Progenitor cell of endocrine pancreas (in vitro differentiated cells): ENCODE measurements at places on chromosomes 5 and 9. TPM values are rescaled to one million over a fixed set of nuclear protein-coding genes. Genes with fewer than 3 reads are reported as not detected.

- H3K36me3 ChIP-seq: no peaks in the 10 kb centered on the region
- peaks cover 72% of the 10 kb centered on the region for H3K27me3 ChIP-seq
- H3K27ac ChIP-seq: peak overlapping the region; percentile 80
- H3K4me3 ChIP-seq: peak overlapping the region; percentile 64
Measured at GRCh38 chr5:139745800-139746690, 49.6 kb upstream of the PSD2 start.

GRCh38 chr9:129436751-129437625 lies 183.9 kb downstream of the C9orf50 start:
- H3K27me3 ChIP-seq: peaks cover 57% of the 10 kb centered on the region
- H3K4me1 ChIP-seq: peaks cover 16% of the 10 kb centered on the region
- H3K27ac ChIP-seq: peak overlapping the region; percentile 69
- no peak for DNase-seq

- H3K4me1 ChIP-seq: peaks cover 8% of the 10 kb centered on the region
- DNase-seq: no peak
- H3K27me3 ChIP-seq: peaks cover 12% of the 10 kb centered on the region
- H3K27ac ChIP-seq: no peak overlapping the region
Measured at GRCh38 chr5:35194635-35195471, 35.4 kb downstream of the PRLR start.

GRCh38 chr5:72172786-72173185 lies 65.5 kb downstream of the MAP1B start:
- H3K4me3 ChIP-seq: no peak overlapping the region
- H3K27ac ChIP-seq: peak overlapping the region; percentile 8
- peaks cover 35% of the 10 kb centered on the region for H3K27me3 ChIP-seq
- H3K36me3 ChIP-seq: peaks cover 1% of the 10 kb centered on the region
- DNase-seq: no peak

- no peak for DNase-seq
- peaks cover 50% of the 10 kb centered on the region for H3K27me3 ChIP-seq
- H3K4me1 ChIP-seq: peaks cover 3% of the 10 kb centered on the region
- no peak overlapping the region for H3K4me3 ChIP-seq
Measured at GRCh38 chr5:145903113-145903512, 30.3 kb upstream of the GRXCR2 start.

GRCh38 chr9:28365728-28366127 lies 792.4 kb upstream of the C9orf72 start:
- H3K4me3 ChIP-seq: no peak overlapping the region
- no peaks in the 10 kb centered on the region for H3K36me3 ChIP-seq
- H3K27me3 ChIP-seq: no peaks in the 10 kb centered on the region
- H3K4me1 ChIP-seq: peaks cover 8% of the 10 kb centered on the region

GRCh38 chr5:123012321-123012720 lies 24.2 kb downstream of the PPIC start:
- DNase-seq: no peak
- H3K4me3 ChIP-seq: no peak overlapping the region
- H3K27ac ChIP-seq: no peak overlapping the region
- peaks cover 6% of the 10 kb centered on the region for H3K4me1 ChIP-seq
- no peaks in the 10 kb centered on the region for H3K27me3 ChIP-seq

GRCh38 chr5:31393126-31393525 lies 138.8 kb downstream of the DROSHA start:
- H3K27me3 ChIP-seq: peaks cover 2% of the 10 kb centered on the region
- H3K4me3 ChIP-seq: no peak overlapping the region
- no peaks in the 10 kb centered on the region for H3K36me3 ChIP-seq
- DNase-seq: no peak
- peaks cover 2% of the 10 kb centered on the region for H3K4me1 ChIP-seq

DNA sequence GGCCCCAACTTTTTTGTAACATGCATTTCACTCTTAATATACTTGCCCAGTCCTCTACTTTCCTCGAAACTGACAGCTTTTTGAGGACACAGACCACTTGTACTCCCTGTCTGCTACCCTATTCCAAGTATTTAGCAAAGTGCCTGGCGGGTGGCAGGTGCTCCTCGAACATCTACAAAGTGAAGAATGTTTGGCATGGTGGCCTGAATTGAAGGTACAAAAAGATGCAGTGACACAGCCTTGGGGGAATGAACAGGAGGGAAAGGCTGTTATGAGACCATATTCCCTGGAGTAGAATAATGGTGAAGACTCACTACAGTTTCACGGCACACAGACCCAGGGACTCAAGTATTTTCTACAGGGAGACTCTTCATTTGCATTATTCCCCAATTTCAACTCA lies 590.9 kb downstream of the PRELID2 start:
- H3K27me3 ChIP-seq: peaks cover 5% of the 10 kb centered on the region
- H3K4me3 ChIP-seq: no peak overlapping the region
- no peak for DNase-seq
- no peak overlapping the region for H3K27ac ChIP-seq

DNA sequence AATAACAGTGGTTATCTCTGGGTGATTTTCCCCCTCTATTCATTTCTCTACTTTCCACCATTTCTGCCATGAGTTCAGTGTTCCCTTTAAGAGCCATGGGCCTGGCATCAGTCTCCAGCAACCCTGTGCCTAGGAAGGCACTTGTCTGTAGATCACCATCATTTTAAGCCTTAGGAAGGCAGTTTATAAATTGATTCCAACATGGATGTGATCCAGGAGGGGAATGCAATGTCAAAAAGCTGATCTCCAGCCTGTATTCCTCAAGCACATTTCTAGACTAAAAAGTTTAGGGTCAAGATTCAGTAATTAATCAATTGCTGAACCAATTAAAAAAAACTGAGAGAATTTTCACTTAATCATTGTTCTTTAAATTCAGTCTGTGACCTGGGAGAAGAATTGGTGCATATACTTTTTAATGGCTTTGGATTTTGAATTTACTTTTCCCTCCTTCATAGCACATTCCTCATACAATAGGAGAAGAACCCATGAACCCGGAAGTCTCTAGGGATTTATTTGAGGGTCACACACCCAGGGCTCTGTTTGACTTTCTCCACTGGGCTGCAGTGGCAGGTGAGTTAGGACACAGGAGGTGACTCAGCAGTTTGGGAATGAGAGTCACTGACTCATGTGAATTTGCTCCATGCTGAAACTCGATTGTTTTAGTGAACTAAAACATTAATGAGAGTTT lies 6.1 kb upstream of the ERMP1 start:
- H3K4me3 ChIP-seq: no peak overlapping the region
- peaks cover 28% of the 10 kb centered on the region for H3K4me1 ChIP-seq
- no peak for DNase-seq
- no peaks in the 10 kb centered on the region for H3K27me3 ChIP-seq
- peaks cover 2% of the 10 kb centered on the region for H3K36me3 ChIP-seq

DNA sequence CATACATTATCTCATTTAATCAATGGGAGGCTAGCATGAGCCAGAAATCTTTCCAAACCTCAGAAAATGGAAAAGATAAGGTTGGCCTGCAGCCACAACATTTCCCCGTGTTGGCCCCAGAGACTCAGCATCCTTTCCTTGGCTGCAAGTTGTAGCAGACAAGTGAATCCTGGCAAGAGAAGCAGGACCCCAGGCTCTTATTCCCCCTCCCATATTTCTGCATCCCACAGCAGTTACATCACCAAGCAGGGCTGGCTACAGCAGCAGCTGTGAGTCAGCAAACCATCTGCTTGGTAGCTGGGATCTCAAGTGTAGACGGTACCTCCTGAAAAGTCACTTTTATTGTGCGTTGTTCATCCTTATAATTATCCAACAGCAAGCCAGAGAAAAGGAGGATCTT lies 212.4 kb downstream of the GNA14 start:
- H3K27me3 ChIP-seq: peaks cover 14% of the 10 kb centered on the region
- no peaks in the 10 kb centered on the region for H3K4me1 ChIP-seq
- H3K36me3 ChIP-seq: no peaks in the 10 kb centered on the region
- no peak for DNase-seq
- H3K27ac ChIP-seq: no peak overlapping the region
- H3K4me3 ChIP-seq: no peak overlapping the region

CD14 gene
- 0.36 TPM in 1 of 2 replicates, not detected in the other for total RNA-seq

SPINK13 gene
- not detected in 2 replicates for total RNA-seq

PCA3 gene
- 0.22 and 0.31 TPM in 2 replicates for total RNA-seq

CCNJL gene
- total RNA-seq: 23.1 and 29.0 TPM in 2 replicates

SOX30 gene
- total RNA-seq: not detected in 2 replicates

EIF4E1B gene
- total RNA-seq: not detected in 2 replicates

MYMK gene
- total RNA-seq: not detected in 2 replicates

PPP3R2 gene
- total RNA-seq: not detected in 2 replicates

DNAH5 gene
- total RNA-seq: 1.4 TPM in 2 replicates

PCDHGB2 gene
- total RNA-seq: 0.80 and 0.89 TPM in 2 replicates

PRSS3 gene
- not detected in 2 replicates for total RNA-seq
